ENCODE measurements at places on chromosomes 2 and 18. TPM values are rescaled to one million over a fixed set of nuclear protein-coding genes. Genes with fewer than 3 reads are reported as not detected.

GRCh38 chr2:212157012-212157411 lies 381.6 kb downstream of the ERBB4 start:
- DNase-seq = no peak

DNA sequence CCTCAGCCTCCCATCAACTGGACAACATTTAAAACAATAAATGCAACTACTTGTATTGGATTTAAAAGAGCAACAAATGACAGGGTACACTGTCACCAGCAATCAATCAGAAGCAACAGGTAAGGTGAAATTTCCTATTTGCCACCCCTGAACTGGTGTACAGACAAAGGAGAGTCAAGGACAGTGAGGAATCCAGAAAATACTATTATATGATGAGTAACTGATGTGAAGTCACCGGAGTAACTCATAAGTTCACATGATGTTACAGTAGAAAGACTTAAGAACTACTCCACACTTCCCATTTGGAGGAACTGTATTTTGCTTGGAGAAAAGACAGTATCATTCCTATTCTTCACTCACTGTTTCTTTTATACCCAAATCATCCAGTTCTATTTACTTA lies 4.1 kb upstream of the STAT1 start:
- no peak for DNase-seq

DNA sequence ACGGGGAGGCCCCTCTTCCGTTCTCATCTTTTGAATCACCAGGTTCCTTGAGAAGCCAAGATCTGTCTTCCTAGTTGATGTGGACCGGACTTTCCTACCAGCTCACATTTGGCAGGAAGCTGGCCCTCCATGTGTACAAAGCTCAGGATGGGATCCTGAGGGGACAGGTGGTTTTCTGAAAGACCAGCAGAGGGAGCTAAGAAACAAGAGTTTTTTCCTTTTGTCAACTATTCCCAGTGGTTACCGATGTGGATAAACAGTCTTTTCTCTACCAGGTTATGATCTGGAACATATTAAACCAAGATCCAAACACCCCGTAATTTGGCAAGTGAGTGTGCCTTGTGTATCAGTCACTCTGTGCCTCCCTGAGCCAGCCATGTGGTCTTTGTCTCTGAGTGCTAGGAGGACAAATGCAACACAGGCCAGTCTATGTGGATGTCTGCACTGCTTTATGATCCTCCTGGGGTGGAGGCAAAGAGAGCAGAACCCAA lies 25.1 kb upstream of the ARHGAP25 start:
- DNase-seq = no peak

- DNase-seq = no peak
These were observed 45.3 kb downstream of the PIKFYVE start for GRCh38 chr2:208311321-208311720.

DNA sequence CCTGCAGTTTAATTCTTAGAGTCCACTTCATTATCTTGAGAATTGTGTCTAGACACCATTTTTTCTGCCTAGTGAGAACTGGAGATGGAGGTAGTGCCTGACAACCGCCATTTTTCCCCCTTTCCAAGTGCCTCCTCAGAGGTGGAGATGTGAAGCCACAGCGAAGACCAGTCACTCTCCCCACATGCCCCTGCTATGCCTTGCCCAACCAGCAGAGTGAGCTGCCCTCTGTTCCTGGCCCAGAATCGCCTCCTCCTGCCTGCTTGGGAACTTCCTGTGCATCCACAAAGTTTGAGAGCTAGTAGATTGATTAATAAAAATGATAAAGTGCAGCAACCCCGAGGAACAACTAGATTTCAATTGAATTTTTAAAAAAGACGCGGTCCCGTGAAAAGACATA lies 123.3 kb downstream of the CLIP4 start:
- DNase-seq = no peak

- no peak for DNase-seq
These were observed 44.5 kb downstream of the LDLRAD4 start for GRCh38 chr18:13262839-13263691.

- DNase-seq = no peak
These were observed 750.0 kb upstream of the ID2 start for GRCh38 chr2:7931808-7932207.

GRCh38 chr2:41869542-41870264 lies 178.1 kb upstream of the PKDCC start:
- DNase-seq = peak; percentile 85

DNA sequence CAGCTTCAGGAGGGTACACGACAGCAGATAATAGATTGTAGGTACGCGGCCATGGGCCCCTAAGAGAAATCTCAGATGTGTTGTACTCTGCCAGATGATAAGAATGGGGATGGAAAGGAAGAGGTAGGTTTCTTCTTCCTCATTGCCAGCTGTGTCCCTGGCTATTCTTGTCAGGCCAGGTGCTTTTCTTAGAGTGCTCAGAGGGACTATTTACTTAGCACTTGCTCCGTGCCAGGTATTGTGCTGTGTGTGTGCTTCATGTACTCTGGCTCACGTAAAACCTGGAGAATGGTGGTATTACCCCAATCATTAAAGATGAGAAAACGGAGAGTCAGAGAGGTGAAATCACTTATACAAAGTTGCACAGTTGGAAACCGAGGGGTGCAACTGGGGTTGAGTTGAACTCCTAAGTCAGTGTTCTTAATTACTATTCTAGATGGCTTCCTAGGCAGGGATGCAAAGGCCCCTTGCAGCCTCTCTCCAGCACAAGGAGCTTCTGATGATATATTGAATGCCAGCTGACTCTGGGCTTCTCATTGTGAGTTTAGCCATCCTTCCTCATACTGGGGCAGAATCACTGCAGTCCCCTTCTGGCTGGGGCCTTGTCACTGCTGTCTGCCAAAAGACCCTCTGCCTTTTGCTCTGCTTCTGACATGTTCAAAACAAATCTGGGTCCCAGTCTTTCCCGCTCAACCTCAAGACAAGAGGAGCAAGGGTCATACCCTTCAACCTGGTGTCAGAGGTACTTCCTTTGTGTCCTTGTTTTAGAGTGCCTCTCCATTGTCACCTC lies 60.7 kb downstream of the LYPD1 start:
- no peak for DNase-seq

GRCh38 chr18:54296062-54296461 lies 26.7 kb downstream of the POLI start:
- DNase-seq = peak; percentile 47

DNA sequence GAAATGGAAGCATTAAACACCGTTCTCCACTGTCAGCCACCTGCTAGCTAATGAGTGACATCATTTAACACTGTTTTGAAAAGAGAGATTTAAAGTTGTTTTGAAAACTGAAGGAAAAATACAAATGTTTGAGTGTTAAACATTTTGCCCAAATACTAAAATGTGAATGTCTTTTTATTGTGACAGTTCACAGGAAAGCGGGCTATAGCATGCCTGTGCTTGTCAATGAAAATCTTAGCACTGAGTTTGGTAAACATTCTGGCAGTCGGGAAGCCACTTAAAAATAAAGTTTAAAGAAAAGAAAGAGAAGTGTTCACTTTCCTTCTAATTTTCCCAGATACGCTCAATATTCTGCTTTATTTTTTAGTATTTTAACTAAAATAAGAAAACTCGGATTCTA lies 40.3 kb upstream of the SMIM21 start:
- no peak for DNase-seq

Gene KIF5C
- 1.4 TPM for total RNA-seq

Gene CIB4
- total RNA-seq = 1.3 TPM

Gene TUBA3E
- not detected for total RNA-seq

Gene DTYMK
- 17.4 TPM for total RNA-seq

Gene SIGLEC15
- total RNA-seq = 0.64 TPM

Gene C2orf72
- 1.3 TPM for total RNA-seq

Gene ADD2
- total RNA-seq = 5.9 TPM

All from lung (tissue), 17 donors.